ENCODE measurements at places on chromosomes 12 and 14.

DNA sequence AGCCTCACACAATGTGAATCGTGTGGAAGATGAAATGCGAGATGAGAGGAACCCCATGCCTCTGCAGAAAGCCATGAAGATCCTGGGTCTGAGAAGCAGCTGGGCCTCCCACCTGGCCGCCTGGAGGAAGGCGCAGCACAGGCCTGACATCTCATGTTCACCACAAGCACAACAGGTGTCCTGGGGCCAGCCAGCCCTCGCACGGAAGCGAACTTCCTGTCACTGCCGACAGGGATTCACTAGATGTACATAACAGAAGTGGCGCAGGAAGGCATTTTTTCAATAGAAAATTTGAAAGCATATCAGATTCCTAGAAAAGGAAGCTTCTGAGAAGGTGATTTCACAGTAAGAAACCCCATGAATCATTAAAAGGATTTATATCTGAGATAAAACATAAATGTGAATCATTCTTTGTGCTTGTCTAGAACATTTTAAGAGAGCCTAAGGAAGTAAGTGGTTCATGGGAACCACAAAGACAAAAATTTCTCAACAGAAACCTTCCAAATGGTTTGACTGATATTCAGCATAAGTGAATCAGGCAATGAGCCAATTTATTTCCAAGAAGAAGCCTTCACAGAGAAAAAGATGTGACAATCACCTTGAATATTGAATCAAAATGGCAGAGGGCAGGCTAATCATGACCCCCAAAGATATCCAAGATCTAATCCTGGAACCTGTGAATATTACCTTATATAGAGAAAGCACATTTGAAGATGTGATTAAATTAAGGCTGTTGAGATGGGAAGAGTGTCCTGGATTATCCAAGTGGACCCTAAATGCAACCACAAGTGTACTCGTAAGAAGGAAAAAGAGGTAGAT is 311.9 kb downstream of the DUSP6 start:
- no peak for DNase-seq

GRCh38 chr14:84929086-84929485 is 600.9 kb upstream of the FLRT2 start:
- DNase-seq, result no peak

- DNase-seq, result peak; percentile 78
These were observed 1.8 kb downstream of the AHNAK2 start for GRCh38 chr14:104976198-104977007.

DNA sequence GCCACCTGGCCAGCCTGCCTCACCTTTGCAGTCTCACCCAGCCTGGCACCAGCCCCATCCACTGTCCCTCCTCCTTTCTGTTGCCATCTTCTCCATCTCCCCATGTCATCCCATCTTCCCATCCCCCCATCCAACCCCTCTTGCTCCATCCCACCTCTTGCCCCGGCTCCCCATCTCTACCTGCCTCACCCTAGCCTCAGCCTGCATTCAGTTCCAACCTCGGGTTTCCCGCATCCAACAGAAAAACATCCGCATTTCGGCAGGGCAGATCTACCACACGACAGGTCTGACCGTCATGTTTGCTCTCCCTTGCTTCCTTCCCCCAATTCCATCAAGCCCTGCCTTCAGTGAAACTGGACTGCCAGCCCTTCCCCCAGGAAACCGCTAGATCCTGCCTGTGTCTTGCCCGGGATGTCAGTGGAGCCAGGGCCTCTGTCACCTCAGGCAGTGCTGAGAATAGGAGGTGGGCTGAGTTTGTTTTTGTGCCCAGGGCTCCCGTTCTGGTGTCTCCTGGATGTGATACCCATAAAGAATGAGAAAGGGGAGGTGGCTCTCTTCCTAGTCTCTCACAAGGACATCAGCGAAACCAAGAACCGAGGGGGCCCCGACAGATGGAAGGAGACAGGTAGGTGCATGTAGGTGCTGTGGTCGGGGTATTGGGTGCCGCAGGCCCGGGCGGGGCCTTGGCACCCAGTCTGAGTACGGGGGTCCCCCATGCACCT is 2.5 kb downstream of the KCNH3 start:
- DNase-seq, result no peak

- no peak for DNase-seq
These were observed 70.3 kb downstream of the ALX1 start for GRCh38 chr12:85350356-85350755.

DNA sequence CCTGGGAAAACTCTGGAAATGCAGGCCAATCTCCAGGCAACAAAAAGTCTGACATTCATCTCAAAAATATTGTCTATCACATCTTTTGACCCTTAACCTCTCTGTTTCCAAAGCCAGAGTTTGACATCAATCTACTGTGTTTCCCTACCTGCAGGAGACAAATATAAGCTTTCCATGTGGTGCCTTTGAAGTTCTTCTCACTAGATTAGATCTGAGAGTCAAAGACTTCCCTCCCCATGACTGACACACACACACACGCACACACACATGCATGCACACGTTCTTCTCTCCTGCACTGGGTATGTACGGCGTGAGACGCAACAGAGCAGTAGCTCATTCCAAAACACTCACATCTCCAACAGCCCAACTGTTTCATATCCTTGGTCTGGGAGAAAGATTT is 8.1 kb upstream of the ITPR2 start:
- no peak for DNase-seq

GRCh38 chr12:52121824-52122539 is 42.5 kb downstream of the SMIM41 start:
- no peak for DNase-seq

GRCh38 chr14:55438066-55438683 is 2.2 kb downstream of the TBPL2 start:
- DNase-seq, result no peak

DNA sequence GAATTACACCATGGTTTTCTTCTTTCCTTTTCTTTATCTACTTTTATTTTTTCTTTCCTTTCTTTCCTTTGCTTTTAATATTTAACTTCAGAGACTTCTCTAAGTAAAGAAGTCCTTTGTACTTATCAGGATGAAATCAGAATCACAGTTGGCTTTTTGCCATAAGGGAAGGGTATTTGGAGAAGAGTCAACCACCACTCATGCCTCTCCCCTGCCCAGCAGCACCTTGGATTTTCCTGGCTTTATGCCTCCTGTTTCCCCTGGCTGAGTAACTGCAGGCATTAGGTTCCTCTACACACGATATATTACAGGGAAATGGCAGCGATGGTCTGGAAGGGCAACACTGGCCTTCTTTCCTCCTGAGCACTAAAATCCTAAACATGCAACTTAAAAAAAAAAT is 266.4 kb upstream of the CAND1 start:
- no peak for DNase-seq

All from uterus (tissue), 4 donors.